ENCODE measurements at places on chromosomes 2 and 18.

DNA sequence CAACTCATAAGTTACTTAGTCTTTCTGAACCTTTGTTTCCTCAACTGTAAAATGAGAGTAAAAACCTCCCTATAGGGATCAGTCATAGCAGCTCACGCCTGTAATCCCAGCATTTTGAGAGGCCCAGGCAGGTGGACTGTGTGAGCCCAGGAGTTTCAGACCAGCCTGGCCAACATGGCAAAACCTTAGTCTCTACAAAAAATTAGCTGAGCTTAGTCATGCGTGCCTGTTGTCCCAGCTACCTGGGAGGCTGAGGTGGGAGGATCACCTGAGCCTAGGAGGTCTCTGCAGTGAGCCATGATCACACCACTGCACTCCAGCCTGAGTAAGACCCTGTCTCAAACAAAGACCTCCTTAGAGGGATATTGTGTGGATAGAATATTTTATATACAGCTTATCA is 2.3 kb downstream of the GPR155 start:
- DNase-seq, result no peak

DNA sequence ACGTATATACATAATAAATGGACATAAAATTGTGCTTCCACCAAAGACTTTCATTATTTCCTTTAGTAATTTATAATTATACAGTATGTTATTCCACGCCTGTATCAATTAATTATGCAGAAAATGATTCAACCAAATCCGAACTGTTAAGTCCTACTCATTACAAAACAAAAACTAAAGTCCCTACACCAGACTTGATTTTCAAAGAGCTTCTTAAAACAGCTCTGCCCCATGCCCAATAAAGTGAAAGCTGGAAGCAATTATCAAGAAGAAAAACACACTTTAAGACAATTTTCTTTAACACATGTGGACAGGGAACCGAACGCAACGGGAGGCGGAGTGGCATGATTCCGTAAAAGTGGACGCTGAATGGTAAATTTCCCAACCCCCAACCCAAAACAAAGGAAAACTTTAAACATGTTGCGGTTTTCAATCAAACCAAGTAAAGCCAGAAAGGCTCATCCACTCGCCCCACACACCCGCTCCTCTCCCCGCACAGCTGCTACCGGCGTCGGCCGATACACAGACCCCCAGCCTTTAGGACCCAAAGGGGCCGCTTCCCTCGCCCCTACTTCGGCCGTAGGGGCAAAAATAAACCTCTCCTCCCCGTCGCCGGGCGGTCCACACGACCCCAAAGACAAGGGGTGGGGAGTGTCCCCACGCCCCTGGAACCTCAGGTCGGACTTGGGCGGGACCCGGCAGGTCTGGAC is 705 bp downstream of the YES1 start:
- no peak for DNase-seq

GRCh38 chr2:60966507-60967405 is 50.8 kb upstream of the PEX13 start:
- DNase-seq, result no peak

GRCh38 chr2:44777537-44777936 is 164.0 kb upstream of the SIX3 start:
- no peak for DNase-seq

DNA sequence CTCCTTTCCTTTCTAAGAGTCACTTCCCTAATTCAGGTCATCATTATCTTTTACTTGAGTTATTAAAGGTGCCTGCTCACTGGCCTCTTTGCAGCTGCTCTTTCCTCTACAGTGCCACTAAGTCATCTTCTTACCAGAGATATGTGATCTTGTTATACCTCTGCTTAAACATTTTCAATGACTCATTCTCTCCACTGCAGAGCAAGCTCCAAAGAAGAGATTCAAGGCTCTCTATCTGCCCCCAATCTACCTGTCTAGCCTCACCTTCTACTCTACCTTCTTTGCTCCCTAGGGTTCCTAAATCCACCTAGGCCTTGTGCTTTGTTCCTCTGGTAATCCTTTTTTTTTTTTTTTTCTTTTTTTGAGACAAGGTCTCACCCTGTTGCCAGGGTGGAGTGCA is 3.1 kb downstream of the ARHGEF33 start:
- DNase-seq, result no peak

GRCh38 chr2:191889931-191890330 is 43.0 kb upstream of the CAVIN2 start:
- DNase-seq, result no peak

Measured in type B pancreatic cell (in vitro differentiated cells).